ENCODE measurements at places on chromosomes 1 and 21.

DNA sequence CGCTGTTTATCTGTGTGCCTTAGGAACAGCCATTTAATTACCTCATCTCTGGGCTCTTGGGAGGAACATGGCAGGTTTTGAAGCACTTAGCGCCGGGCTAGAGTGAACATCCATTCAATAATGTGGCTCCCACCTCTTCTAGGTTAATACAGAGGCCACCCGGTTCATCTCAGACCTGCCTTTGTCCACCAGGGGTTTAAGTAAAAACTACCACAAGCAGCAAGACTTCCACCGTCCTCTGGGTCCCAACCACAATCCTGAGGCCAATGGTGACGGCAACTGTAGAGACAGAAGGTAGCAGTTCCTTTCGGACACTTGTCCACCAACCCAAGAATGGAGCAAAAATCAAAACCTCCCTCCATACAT is 924 bp upstream of the DDOST start:
- no peak for DNase-seq

- no peak for DNase-seq
These were observed 48.0 kb downstream of the LYST start for GRCh38 chr1:235818632-235819136.

DNA sequence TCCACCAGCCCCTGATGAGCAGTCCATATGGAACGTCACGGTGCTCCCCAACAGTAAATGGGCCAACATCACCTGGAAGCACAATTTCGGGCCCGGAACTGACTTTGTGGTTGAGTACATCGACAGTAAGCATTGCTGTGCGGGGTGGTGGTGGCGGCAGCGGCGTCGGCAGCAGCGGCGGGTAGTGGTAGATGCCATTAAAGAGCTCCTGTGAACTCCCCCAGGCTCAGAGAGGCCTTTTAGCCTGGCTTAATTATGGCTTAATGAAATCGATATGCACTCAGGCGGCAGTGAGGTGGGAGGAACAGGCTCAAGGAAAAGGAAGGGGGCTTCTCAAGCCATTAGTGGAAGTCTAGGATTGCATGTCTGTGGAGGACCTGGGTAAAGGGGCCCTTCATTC is 41.9 kb upstream of the CNTN2 start:
- DNase-seq: no peak

DNA sequence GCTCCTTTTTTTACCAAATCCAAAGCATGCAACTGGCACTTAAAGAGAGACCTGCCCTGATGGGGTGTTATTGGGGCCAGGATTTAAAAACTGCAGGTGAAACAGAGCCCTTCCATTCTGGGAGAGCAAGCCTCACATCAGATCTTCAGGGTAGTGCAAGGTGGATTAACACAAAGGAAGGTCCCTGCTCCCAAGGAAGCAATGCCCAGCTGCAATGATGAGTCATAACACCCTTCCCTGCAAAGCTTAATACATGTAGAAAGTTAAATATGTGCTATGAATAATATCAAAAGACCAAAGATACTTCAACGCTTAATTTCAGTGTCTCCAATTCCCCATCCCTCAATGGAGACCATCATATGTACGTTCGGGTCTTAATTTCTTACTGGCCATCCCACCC is 508.0 kb downstream of the OMA1 start:
- no peak for DNase-seq

- DNase-seq: no peak
These were observed 12.9 kb downstream of the MIER1 start for GRCh38 chr1:66937529-66938234.
